ENCODE measurements at places on chromosomes 6 and 20.

- no peak for DNase-seq
Measured at GRCh38 chr6:111976139-111976538, 77.8 kb upstream of the CCN6 start.

- DNase-seq, result no peak
Measured at GRCh38 chr6:128280960-128281359, 239.4 kb downstream of the PTPRK start.

DNA sequence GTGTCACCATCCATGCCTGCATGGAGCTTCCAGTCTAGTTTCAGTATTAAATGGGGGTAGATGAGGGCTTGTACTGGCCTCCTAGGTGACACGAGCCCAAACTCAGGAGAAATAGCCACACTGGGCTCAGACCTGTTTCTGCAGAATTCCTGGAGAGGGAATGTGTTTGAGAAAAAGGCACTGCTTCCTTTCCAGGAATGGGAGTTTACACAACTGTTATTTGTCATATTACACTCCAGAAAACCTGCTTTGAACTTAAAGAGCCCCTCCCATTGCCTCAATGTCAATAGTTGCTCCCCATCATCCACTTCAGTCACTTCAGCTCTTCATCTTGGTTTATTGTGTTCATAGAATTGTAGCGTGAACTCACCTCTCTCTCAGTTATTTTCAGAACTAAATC is 151.5 kb downstream of the CFAP61 start:
- DNase-seq, result no peak

DNA sequence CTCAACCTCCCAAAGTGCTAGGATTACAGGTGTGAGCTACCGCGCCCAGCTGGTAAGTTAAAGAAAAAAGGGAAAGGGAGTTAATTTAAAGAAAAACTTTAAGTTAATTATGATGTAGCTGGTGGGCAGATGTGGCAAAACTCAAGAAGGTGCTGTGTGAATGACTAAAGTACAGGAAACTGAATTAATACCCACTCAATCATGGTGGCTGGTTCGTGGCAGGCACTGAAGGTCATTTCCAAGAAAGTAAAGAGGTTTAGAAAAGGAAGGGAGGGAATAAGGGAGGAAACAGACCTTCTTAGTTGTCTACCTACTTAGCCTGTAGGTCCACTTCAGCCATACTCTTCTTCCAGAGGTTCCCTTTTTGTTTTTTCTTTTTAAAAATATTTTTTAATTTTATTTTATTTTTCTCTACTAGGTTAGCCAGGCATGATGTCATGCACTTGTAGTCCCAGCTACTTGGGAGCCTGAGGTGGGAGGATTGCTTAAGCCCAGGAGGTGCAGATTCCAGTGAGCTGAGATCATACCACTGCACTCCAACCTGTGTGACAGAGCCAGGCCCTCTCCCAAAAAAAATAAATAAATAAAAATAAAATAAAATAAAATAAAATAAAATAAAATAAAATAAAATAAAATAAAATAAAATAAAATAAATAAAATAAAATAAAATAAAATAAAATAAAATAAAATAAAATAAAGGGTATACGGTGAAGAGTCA is 11.9 kb upstream of the TGM3 start:
- DNase-seq, result no peak

- DNase-seq, result no peak
Measured at GRCh38 chr20:35568645-35569044, 26.8 kb downstream of the ERGIC3 start.

DNA sequence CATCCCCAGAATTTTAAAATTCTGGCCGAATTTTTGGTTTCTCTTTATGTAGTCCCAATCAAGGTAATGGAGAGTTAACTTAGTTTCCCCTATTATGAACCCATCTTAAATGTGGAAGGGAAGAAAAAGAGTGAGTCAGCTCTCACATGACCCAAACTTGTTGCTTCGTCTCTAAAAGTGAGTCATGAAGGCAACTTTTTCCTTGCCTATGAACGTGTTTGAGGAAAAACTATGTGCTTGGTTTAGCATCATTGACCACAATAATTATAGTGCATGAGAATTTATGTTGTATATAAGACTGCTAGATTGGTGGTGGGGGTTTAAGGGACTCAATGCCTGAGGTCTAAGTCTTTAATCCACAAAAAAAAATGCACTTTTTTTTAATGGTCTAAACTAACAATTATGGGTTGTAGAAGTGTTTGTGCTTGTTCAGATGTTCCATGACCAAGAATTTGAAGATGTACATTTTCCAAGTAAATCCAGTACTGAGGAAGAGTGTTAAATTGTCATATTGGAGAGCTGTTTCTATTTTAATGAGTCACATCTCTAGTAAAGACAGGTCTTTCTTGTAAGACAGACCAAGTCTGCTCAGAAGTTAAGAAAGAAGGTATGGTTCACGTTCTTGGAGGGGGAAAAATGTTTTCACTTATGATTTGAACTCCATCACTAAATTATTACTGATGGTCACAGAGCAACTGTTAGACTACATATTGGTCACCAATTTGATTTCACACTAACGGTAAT is 409.9 kb upstream of the MARCKS start:
- no peak for DNase-seq

- no peak for DNase-seq
Measured at GRCh38 chr20:53243152-53243551, 271.0 kb downstream of the TSHZ2 start.
